ENCODE measurements at places on chromosomes 3 and 15.

GRCh38 chr3:173733029-173733652 lies 335.6 kb downstream of the NLGN1 start:
- DNase-seq: no peak

GRCh38 chr3:159277814-159278213 lies 476.0 kb downstream of the MFSD1 start:
- no peak for DNase-seq

DNA sequence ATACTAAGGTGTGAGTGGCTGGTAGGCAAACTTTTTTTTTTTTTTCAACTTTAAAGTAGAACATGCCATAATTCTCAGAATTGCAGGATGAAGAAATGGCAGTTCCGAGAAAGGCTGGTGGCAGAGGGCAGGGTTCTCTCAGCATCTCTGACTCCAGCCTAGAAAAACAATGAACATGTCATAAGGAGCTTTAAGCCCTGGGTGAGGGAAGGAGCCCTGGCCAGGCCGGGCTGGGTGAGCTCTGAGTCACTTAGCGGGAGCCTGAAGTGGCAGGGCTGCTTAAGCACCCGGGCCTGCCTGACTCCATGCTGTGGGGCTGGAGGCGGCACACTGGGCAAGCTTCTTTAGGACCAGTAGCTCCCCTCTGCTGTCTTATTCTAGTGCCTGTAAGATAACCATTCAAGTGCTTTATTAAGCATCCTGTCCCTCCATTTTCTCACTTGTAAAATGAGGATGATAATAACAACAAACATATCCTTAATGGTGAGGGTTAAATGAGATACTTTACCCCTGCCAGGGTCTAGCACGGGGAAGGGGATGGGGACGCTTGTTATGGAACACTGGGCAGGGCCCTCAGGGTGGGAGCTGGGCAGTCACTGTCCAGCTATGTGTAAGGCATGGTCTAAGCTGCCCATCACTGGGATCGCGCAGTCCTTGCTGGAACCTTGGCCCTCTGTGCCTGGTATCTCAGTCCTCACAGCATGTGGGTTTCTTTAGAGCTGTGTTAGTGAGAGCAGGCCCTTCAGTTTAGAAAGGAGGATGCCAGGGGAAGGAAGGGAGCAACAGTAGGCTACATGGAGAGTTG lies 18.4 kb downstream of the SMAD6 start:
- no peak for DNase-seq

- DNase-seq: no peak
Observed at GRCh38 chr3:164460851-164461250, 617.4 kb downstream of the SI start.

DNA sequence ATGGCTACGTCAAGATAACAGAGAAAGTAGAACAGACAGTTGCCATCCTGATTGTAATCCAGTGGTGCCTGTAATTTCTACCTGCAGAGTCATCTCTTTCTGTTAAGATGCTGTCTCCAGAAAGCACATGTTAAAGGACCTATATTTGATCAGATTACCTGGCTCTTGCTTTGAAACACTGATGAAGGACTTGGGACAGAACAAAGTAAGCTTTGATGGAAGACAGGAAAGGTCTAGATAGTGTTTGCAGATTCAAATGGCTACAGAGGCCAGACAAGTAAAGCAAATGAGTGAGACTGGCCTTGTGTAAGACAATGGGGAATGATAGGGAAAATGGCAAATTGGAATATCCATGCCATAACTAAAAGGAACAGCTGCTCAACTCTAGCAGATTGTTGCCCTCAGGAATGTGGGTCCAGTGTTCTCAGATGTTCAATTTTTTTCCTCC lies 1.8 kb upstream of the GSK3B start:
- no peak for DNase-seq

- DNase-seq: no peak
Observed at GRCh38 chr15:35485411-35485810, 60.6 kb downstream of the DPH6 start.

DNA sequence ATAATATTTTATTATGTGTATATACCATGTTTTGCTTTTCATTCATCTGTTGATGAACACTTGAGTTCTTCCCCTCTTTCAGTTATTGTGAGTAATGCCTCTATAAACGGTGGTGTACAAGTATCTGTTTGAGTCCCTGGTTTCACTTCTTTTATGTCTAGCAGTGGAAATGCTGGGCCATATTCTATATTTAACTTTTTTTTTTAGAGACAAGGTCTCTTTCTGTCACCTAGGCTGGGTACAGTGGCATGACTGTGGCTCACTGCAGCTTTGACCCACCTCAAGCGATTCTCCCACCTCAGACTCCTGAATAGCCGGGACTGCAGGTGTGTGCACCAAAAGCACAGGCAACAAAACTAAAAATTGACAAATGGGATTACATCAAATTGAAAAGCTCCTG lies 19.9 kb downstream of the GOLM2 start:
- DNase-seq: no peak

- no peak for DNase-seq
Observed at GRCh38 chr3:112617285-112617684, 23.7 kb downstream of the CCDC80 start.

GRCh38 chr3:54262541-54262940 lies 140.2 kb downstream of the CACNA2D3 start:
- no peak for DNase-seq

DNA sequence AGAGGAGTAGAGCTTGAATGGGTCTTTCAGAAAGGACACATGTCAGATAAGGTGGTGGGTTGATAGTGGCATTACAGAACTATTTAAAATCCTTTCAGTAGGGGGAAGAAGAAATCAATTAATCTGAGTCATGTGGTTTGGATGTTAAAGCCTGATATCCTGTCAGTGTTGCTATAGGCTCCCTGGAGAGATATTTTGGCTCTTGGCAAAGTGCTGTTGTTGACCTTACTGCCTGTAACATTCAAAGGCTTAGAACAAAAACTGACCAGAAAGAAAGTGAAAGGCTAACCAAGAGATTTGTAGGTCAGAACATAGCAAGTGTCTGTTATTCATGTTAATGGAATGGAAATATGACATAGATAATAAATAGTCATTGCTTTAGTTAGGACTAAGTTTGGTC lies 552.9 kb downstream of the DIPK2A start:
- DNase-seq: no peak

DNA sequence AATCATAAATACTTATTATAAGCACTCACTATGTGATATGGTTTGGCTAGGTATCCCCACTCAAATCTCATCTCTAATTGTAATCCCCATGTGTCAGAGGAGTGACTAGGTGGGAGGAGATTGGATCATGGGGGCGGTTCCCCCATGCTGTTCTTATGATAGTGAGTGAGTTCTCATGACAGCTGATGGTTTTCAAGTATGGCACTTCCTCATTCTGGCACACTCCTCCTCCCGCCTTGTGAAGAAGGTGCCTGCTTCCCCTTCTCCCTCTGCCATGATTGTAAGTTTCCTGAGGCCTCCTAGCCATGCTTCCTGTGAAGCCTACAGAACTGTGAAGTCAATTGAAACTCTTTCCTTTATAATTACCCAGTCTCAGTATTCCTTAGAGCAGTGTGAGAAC lies 53.3 kb upstream of the CHMP2B start:
- no peak for DNase-seq

GRCh38 chr3:131564812-131565211 lies 62.0 kb upstream of the MRPL3 start:
- no peak for DNase-seq

- peak; percentile 26 for DNase-seq
Observed at GRCh38 chr3:193040836-193041672, 123.4 kb upstream of the MB21D2 start.

Data from frontal cortex (tissue), 4 donors.